CD4-positive, alpha-beta T cell treated with Interleukin-2 at 100 ng/mL for 4 hours (primary cell): ENCODE measurements at places on chromosomes 3 and 15.

GRCh38 chr3:158671821-158672214 is 630 bp downstream of the LXN start:
- DNase-seq: no peak

DNA sequence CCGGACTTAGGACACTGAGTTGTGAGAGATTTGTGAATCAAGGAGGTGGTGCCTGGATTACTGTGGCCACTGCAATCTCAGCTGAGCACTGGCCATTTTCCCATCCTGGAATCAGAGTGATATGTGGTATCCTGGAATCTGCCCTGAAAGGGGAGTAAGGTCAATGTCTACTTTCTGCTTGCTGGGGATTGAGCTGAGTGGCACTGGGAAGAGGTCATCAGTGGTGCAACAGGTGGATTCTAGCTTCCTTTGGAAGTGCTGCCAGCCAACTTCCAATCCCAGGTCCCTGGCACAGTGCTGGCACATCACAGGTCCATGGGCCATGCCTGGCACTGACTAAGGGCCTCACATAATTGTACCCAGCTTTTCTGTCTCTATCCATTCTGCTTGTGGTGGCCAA is 20.6 kb upstream of the TSEN2 start:
- DNase-seq: no peak

GRCh38 chr3:72418244-72418643 is 430.0 kb downstream of the SHQ1 start:
- DNase-seq: peak; percentile 57

DNA sequence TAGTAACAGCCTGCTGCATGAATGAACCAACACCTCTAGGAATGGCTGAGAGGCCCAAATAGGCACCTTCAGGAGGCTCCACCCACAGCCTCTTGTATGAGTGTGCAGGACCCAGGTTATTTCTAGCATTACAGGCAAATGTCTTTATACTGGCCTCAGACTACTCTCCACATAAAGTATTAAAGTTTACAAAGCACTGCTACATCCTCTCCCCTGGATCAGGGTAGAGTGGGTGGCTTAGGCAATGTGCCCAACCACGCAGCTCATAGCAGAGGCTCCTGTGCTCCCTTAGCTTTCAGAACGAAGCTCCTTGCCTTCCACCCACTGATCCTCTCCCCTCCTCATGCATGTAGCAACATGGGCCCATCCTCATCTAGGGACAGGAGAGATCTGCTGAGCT is 16.3 kb downstream of the TMEM43 start:
- peak; percentile 29 for DNase-seq

- no peak for DNase-seq
These were observed 140.5 kb downstream of the CTNNB1 start for GRCh38 chr3:41339758-41340157.

DNA sequence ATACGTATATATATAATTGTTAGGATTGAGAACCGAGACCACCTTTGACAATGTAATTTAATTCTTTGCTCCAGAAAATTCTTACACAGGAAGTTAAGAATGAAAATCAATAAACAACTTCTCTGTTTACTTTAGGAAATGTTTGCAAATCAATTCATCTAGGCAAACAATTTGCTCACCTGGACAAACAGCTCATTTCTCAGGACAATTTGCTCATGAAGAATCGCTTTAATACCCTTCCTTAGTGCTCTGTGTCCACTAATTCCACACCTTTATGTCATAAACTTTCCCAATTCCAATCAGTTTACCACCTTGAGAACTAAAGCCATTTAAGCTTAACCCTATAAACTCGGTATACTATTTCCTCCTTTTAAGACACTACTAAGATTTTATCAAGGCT is 292.2 kb downstream of the BCHE start:
- DNase-seq: no peak

DNA sequence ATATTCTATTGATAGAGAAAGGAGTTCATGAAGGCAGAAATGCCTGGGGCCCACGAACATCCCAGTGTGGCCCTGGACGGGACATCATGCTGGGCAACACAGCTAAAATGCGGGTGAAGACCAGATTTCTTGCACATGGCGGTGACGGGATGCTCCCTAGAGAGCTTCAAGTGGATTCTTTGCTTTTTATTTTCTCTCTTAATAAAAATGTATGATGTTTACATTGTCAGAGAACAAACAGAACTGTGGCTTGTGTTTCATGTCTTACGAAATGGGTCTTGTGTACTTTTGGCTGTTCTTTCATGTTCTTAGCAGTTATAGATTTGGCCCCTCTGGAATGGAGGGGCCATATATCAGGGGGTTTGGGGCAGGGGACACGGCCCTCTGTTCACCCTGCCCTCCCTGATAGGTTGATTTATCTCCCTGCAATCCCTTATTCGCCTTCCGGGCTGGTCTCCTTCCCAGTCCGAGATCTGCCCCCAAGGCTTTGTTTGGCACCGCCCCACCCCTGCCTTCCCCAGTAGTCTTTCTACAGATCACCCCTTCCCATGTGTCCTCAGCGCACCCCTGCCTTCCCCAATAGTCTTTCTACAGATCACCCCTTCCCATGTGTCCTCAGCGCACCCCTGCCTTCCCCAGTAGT is 68.7 kb upstream of the CGNL1 start:
- no peak for DNase-seq

DNA sequence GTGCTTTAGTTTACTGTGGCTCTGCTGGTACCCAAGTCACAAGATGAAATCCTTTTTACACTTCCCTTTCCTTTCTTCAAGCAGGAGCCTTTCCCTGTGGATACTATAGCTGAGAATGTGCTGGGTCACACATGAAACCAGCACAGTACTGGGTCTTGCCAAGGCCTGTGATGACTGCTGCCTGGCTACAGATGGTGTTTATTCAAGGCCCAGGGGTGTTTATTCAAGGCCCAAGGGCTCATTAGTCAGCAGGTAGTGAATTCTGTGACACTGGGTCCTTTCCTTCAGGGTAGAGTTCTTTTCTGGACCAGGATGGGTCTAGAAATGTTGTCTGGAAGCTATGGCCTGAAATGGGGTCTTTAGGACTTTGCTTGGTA is 99.4 kb downstream of the SH3GL3 start:
- no peak for DNase-seq

DNA sequence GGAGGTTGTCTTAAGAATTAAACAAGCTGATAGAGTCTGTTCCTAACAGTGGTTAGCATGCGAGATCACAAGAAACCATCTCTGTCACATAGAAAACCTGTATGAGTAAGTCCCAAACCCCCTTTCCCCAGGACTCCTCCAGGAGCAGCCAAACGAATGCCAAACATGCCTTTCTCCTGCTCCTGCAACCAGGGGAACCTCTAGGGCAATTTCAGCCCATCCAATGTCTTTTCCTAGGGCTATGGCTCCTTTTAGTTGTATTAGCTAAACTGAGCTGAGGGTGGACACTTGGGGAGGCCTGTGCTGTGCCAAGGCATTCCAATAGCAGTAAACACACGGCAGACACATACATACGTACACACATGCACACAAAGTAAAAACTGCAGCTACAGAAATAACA is 36.5 kb upstream of the TIMP4 start:
- no peak for DNase-seq

- DNase-seq: no peak
These were observed 206.0 kb downstream of the RBMS3 start for GRCh38 chr3:29486917-29487316.

- no peak for DNase-seq
These were observed 95.7 kb upstream of the C3orf80 start for GRCh38 chr3:160129459-160130061.

- no peak for DNase-seq
These were observed 4.8 kb downstream of the BMF start for GRCh38 chr15:40103864-40104271.

- DNase-seq: no peak
These were observed 8.7 kb upstream of the KY start for GRCh38 chr3:134659391-134660045.

DNA sequence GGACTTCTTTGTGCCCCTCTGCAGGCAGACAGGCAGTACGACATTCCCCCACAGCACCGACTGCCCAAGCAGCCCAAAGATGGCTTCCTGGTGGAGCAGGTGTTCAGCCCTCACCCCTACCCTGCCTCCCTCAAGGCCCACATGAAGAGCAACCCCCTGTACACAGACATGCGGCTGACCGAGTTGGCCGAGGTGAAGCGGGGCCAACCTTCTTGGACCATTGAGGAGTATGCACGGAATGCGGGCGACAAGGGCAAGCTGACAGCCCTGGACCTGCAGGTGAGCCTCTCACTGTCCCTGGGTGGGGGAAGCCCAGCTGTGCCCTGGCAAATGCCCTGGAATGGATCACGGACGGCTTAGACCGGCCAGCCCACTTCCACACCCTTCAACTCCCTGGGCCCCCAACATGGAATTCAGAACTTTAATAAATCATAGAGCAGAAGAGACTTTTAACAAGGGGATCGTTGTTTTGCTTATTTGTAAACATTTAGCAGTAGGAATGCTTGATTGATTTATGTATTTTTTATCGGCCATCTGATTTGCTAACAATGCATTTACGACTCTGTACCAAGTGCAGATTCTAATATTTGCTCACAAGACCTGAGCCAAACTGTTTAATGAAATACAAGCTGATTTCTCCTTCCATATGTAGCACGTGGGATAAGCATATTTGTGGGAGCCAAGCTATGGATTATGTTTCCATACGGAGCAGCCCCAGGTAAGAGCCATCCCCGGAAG is 31.1 kb downstream of the MINAR1 start:
- DNase-seq: no peak

GRCh38 chr15:31316135-31316795 is 10.4 kb upstream of the KLF13 start:
- no peak for DNase-seq

DNA sequence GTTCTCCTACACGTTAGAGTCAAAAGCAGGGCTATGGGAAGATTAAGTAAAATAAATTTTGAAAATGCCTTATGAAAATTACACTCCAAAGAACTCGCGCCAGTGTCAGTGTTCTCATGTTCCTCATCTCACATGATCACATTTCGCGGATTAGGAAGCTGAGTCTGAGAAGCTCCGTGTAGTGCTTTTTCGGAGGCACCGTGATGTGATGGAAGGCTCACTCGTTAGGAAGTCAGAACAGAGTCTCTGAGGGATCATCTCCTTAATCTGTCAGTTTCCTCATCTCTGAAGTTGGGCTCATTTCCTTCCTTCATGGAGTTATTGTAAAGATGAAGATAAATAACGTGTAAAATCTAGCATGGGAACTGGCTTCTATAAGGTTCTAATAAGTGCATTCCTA is 3.2 kb downstream of the ADIPOQ start:
- no peak for DNase-seq

DNA sequence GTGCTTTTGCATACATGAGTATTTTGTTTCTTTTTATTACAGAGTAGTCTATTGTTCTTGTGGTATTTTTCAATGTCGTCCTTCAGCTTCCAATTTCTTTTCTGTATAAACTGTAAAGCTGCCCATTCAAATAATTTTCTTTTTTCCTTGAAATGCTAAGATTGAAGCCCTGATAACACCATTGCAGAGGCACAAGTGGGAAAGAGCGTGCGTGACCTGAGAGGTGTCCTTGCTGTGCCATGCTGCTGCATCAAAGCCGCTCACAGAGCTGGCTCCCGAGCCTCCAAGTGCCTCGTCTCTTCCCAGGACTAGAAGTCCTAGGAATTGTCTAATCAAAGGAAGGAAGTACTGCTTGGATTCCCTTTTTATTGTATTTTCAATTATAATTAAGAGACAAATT is 101.9 kb upstream of the PFN2 start:
- no peak for DNase-seq

GRCh38 chr3:14154895-14155440 is 23.4 kb downstream of the XPC start:
- DNase-seq: no peak

GRCh38 chr15:80999623-81000036 is 1.1 kb upstream of the TLNRD1 start:
- DNase-seq: peak; percentile 68

- no peak for DNase-seq
These were observed 586.4 kb downstream of the GRM7 start for GRCh38 chr3:7447197-7447769.

GRCh38 chr3:1179146-1179545 is 86.3 kb downstream of the CNTN6 start:
- no peak for DNase-seq

GRCh38 chr3:100269410-100270214 is 8.8 kb downstream of the TBC1D23 start:
- DNase-seq: peak; percentile 11

GRCh38 chr3:34159613-34160420 is 361.4 kb downstream of the PDCD6IP start:
- DNase-seq: no peak

- DNase-seq: no peak
These were observed 81.8 kb downstream of the LRIG1 start for GRCh38 chr3:66419036-66419435.

GRCh38 chr3:23193831-23194230 is 9.3 kb upstream of the UBE2E2 start:
- no peak for DNase-seq

DNA sequence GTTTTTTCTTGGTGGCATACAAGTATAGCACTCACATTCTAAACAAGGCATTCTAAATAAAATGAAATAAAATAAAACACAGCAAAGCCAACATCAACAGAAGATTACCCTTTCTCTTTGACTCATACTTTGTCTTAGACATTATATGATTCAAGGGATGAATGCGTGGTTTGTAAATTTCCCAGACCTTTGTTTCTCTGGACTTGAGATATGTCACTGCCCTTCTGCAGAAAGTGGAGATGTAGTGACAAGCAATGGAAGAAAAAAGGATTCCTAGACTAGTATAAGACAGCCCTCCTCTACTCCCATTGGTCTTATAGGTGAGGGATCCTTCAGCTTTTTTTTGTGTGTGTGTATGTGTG is 22.4 kb downstream of the NANOGP8 start:
- no peak for DNase-seq

DNA sequence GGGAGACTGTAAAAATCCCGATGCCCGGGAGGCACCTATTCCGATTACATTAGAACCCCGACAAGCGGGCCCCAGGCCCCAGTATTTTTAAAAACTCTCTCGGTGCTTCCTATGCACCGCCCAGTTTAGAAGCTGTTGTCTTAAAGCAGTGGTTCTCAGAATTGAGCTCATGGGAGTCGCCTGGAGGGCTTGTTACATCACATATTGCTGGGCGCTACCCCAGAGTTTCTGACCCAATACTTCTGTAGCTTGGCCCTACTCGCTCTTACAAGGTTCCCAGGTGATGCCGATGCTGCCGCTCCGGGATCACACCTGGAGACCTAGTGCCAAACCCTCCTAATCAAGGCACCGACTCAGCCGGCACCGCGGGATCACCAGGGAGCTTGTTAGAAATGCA is 35.2 kb downstream of the CPN2 start:
- no peak for DNase-seq

- no peak for DNase-seq
These were observed 252.1 kb downstream of the RPLP1 start for GRCh38 chr15:69704700-69705099.

DNA sequence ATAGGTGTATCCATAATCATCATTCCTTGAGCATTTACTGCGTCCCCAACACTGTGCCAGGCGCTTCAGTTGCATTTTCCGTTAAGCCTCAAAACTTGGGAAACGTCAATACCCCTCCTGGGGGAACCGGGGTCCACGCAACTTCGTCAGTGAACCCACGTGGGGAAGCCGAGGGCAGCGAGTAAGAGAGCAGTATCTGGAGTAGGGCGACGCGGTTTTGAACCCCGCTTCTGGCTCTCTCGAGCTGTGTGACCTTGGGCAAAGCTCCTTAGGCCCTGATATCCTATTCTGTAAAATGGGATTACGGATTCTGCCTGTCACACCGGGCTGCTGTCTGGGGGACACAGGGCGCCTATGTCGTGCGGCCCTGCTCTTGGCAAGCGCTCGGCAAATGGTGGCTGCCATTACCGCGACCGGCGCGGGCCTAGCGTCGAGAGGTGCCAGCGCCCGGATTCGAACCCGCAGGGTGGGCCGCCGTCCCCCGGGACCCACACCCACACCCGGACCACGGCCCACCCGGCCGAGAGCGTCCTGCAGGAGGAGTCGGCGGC is 590 bp downstream of the POLG start:
- DNase-seq: no peak
